Cortex of kidney (tissue), 1 donor: ENCODE measurements at places on chromosomes 4 and X.

DNA sequence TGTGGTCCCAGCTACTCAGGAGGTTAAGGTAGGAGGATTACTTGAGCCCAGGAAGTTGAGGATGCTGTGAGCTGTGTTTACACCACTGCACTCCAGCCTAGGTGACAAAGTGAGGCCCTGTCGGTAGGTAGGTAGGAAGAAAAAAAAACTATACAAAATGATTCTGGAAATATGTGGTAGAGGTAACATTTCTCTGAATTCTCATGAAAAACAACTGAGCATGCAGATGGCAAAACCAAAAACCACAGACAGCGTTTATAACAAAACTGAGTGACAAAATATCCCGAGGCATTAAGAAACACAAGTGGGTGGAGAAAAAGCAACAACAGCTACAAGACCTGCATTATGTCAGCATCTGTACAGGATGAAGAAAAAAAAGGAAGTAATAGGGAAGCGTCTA lies 211.7 kb downstream of the DLG3 start:
- no peak for DNase-seq

GRCh38 chrX:18676470-18676869 lies 4.6 kb upstream of the RS1 start:
- no peak for DNase-seq

DNA sequence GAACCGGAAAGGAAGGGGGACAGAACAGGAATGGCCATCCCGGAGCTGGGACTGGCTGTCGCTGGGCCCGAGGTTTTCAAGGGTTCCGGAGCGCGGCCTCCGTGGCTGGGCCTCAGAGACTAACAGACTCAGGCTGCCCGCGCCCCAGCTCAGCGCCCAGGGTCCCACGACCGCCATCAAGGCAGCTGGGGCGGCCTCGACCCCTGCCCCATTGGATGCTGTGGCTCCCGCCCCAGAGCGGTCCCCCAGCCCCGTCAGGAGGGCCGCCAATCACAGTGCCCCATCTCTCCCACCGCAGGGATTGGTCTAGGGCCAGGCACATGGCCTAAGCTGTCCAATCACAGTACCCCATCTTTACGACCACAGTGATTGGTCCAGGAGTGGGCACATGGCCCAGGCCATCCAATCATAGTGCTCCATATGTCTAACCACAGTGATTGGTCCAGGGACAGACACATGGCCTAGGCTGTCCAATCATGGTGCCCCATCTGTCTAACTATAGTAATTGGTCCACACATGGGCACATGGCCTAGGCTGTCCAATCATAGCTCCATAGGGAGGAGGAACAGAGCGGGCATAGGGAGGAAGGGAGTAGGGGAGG lies 105.3 kb upstream of the NKX1-1 start:
- no peak for DNase-seq

- DNase-seq = no peak
These were observed 139.3 kb downstream of the TLL1 start for GRCh38 chr4:166012129-166013030.

DNA sequence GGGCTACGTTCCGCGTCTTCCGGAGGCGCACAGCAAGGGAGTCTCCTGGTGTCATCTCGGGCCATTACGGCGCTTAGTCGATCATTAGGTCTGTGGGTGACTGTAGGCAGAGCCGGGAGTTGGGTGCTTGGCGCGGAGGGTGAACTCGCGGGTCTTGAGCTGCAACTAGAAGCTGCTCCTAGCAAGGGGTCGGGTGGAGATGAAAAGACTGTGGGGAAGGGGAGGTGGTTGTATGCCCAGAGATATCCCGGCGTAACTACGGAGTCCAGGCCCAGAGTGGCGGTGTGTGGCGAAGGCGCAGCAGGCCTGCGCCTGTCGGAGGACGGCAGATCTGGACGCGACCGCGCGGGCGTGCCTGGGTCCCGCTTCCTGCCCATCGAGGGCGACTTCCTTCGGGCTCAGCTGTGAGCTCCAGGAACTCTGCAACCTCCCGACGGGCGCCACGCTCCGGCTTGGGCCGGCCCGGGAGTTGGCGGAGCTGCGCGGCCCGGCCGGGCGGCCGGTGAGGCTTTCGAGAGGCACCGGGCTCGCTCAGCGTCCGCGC lies 2.7 kb upstream of the NKX3-2 start:
- DNase-seq = no peak

DNA sequence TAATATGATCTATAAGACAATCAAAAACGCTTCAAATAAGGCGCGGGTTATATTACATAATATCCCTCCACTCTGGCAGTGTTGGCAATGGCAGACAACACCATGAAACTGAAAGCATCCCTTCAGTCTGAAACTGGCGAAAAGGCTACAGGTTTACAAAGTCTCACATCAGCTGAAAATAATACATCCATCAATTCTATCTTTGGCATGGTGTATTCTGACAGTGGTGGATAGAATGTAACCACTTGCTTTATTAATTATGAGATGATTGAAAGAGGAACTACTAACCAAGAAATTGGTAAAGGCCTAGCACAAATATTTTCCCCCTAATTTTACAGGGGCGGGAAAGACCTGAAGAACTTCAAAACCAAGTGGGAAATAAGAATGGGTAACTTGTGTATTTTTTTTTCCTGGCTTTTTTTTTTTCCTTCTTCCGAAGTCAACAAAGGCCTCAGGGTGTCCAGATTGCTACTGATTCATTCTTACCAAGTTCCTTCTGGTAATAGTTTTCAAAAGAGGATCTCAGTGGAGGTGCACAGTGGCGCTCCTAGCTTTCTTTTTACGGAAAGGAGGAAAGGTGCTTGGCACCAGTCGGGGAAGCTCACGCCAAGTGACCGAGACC lies 728 bp downstream of the UBA6 start:
- no peak for DNase-seq

DNA sequence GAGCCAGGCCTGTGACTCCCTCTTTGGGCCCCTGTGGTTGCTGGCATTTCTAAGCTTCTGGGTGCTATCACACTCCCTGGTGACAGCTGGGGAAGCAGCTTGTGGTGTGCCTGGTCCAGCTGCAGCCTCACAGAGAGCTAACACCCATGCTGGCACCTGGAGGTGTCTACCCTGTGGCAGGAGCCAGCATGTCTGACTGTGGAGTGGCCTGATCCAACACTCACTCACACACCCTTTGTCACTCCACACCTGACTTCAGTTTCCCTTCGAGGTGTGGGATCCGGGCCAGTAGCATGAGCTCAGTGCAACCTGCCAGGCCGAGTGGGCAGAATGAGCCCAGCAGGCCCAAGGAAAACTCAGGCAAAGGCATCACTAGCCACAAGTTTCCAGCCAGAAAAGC lies 67.5 kb downstream of the TECRL start:
- no peak for DNase-seq
